ENCODE measurements at places on chromosomes 12 and 14.
A peak's percentile ranks its signal among the peaks of the same experiment; 100 is the strongest.

DNA sequence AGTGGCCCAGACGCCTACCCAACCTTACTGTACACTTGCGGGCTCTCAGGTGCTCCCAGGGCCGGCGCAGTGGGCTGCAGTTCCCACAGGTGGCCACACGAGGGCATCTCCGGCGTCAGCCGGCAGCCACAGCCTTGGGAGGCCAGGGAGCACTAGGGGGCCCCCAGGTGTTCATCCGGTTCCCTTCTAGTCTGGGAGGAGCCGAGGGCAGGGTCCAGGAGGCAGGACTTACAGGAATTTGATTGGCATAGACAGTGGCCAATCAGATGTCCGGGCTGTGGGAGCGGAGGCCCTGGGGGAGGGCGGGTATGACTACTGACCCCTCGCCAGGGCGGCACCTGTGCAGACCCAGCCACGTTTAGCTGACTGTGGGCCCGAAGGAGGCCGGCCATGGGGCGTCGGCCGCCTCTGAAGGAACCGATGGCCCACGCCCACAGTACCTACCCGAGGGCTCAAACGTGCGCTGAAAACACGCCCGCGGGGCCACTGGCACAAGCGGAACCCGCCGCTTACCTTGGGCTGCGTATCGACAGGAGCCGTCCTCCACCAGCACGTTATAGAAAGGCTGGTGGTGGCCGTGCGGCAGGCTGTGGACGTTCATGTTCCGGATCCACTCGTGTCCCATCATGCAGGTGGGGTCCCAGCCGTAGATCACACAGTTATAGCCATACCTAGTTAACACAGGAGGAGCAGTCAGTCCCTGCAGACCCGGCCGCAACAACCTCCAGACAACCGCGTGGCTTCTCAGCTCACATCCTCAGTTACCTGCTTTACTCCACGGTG, 34.8 kb downstream of the FBXO21 start:
- DNase-seq: peak; percentile 93

- DNase-seq: no peak
Measured at GRCh38 chr12:41908206-41908605, 236.5 kb downstream of the GXYLT1 start.

- DNase-seq: no peak
Measured at GRCh38 chr12:9337656-9338055, 129.5 kb upstream of the PZP start.

DNA sequence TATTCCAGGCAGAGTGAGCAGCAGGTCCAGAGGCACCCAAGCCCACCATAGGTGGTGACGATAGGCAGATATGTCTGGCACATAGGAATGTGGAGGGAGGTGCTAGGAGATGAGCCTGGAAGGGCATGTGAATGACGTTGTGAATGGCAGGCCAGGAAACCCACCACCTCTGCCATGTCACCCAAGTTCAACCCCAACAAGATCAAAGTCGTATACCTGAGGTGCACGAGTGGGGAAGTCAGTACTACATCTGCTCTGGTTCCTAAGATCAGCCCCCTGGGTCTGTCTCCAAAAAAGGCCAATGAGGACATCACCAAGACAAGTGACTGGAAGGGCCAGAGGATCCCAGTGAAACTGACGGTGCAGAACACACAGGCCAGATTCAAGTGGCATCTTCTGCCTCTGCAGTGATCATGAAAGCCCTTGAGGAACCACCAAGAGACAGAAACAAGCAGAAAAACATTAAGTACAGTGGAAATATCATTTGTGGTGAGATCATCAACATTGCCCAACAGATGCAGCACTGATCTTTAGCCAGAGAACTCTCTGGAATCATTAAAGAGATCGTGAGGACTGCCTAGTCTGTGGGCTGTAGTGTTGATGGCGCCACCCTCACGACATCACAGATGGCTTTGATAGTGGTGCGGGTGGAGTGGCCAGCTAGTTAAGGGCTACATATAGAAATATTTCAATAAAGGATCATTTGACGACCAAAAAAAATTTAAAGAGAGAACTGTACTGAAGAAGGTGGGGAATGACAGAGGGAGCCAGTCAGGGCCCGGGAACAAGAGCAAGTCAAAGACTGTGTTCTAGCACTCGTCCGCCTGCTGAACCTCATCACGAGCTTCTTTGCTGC, 99.7 kb downstream of the ZFP36L1 start:
- no peak for DNase-seq

DNA sequence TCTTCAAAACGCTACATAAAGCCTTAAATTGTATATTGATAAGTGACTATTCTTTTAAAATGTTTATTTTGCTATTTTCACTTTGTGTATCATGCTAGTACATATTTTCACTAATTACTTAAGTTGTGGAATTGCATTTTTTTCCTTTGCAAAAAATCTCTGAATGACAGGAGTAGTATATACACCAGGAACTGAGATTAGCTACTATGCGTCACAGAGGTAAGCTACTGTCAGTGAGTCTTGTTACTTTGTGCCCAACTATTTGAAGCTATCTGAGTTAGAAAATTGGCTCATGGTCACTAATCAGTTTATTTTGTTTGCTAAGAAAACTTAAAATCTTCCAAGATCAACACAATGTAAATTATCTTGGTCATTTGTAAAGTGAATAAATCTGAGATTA, 887.4 kb downstream of the TMTC2 start:
- no peak for DNase-seq

DNA sequence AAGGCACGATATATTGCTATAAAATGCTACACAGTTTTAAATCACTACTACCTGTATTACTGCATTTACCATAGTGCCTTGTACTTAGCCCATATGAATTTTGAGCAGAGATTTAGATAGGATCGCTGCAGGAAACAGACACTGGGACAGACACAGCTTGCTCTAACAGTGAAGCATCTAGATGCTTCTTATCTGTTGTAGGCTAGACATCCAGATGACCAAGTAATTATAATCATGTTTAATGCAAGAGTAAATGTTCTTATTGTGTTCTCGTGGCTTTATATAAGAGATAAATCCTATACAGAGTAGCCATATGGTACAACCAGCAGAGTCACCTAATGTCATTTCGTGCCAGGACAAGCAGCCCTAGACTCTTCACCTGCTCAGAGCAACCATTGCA, 92.8 kb downstream of the ASCL1 start:
- no peak for DNase-seq

- DNase-seq: no peak
Measured at GRCh38 chr12:79317179-79317847, 373.5 kb downstream of the PAWR start.

- DNase-seq: no peak
Measured at GRCh38 chr12:765840-766239, 13.5 kb downstream of the WNK1 start.

- DNase-seq: no peak
Measured at GRCh38 chr12:29149691-29150281, 708 bp downstream of the FAR2 start.

GRCh38 chr12:102026728-102027127, 35.1 kb downstream of the WASHC3 start:
- DNase-seq: peak; percentile 8

GRCh38 chr14:87643005-87643404, 350.0 kb downstream of the GALC start:
- no peak for DNase-seq

- DNase-seq: no peak
Measured at GRCh38 chr12:71848212-71848611, 8.7 kb downstream of the TBC1D15 start.

DNA sequence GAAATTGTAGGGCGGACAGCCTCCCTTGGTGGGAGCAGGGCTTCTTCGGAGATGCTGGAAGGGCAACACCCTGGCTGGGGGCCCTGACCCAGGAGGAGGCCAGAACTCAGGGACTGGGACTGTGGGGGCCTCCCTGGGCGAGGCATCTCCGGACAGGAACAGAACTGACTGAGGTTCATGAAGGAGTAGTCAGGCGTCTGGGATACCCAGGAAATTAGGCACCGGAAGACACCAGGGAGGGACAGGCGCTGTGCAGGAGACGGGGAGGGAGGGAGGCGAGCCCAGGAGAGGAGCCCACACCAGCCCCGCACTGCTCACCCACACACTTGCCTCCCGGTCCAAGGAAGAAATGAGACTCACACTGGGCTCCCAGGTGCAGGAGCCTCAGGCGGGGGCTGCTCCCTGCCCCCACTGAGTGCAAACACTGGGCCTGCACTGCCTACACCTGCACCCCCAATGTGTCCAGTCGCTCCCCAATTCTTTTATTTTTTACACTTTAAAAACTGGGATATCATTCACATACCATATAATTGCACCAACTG, 262.6 kb upstream of the SFSWAP start:
- no peak for DNase-seq

GRCh38 chr12:107523775-107524535, 161.6 kb upstream of the PWP1 start:
- no peak for DNase-seq

DNA sequence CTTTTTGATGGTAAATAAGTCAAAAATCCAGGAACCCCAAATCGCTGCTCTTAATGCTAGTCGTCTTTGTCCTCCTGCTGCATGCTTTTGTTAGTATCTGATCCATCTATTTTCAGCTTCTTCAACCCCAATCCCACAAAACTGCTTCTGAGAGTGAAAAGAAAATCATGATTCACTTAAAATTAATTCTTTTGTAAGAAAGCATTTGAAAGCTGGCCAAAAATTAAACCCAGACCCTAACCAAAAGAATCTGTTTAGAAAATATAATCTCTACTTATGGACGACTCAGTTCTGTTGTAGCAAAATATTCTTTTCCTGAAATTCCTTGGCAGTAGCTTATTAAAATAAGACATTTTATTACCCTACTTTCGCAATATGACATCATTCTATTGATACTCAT, 443.6 kb upstream of the SYT1 start:
- no peak for DNase-seq

DNA sequence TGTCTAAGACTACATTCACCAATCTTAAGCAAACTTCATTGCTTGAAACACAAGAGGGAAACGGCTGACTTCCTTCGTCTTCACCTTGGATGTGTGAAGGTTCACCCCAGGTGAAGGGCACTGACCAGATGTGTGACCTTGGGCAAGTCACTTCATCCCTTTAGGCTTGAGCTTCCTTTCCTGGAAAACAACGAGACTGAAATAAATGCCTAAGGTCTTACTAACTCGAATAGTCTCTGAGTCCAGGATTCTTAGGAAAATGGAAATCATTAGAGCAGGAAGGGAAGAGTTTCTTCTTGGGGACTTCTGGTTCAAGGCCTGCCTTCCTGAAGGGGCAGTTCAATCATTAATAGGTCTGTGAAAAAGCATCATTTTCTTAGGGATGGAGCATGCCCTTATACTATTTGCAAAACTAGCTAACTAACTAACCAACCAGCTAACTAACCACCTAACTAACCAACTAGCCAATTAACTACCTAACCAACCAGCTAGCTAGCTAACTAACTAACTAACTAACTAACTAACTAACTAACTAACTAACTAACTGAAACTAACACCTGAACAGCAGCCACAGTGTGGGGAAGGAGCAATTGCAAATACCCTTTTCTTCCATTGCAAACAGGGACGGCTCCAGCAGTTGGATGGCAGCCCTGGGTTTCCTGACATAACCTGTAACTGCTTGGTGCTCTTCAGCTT, 31.5 kb upstream of the EMP1 start:
- DNase-seq: no peak

DNA sequence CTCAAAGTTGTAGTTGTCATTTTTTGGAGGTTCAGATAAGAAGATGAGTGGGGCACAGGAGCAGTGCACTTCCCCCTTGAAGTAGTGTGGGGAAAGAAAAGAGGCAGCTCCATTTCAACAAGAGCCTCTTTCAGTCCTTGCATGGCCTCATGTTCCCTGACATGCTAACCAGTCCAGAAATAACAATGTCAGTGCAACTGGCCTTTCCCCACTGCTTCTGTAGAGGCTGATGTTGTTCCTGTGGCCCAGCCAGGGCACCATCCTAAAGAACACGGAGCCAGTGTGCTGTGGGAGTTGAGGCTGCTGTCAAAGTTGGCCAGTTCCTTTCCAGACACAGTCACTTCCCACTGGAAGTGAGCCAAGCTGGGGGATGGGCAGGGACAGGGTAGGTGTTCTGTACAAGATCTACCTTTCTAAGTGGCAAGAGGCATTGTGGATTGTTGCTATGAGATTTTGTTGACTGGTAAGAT, 77.7 kb upstream of the SLC38A2 start:
- DNase-seq: no peak

GRCh38 chr12:103698752-103699560, 111.9 kb downstream of the STAB2 start:
- DNase-seq: no peak

- no peak for DNase-seq
Measured at GRCh38 chr12:45886685-45887084, 103.7 kb downstream of the SCAF11 start.

GRCh38 chr12:63362166-63362565, 211.2 kb upstream of the AVPR1A start:
- DNase-seq: no peak

DNA sequence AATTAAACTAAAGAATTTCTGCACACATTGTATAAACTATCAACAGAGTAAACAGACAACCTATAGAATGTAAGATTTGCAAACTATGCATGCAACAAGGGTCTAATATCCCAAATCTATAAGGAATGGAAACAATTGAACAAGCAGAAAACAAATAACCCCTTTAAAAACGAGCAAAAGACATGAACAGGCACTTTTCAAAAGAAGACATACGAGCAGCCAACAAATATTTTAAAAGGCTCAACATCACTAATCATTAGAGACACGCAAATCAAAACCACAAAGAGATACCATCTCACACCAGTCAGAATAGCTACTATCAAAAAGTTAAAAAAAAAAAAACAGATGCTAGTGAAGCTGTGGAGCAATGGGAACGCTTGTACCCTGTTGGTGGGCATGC, 4.7 kb downstream of the TAS2R13 start:
- DNase-seq: no peak

GRCh38 chr14:24508155-24508840, at the start of gene CMA1:
Gene CMA1, minus strand, starts transcription at chr14:24508265. Its CDS starts 30 bp downstream, at chr14:24508235.
- DNase-seq: no peak

GRCh38 chr14:76331328-76332011, 44.5 kb upstream of the ESRRB start:
- DNase-seq: no peak

DNA sequence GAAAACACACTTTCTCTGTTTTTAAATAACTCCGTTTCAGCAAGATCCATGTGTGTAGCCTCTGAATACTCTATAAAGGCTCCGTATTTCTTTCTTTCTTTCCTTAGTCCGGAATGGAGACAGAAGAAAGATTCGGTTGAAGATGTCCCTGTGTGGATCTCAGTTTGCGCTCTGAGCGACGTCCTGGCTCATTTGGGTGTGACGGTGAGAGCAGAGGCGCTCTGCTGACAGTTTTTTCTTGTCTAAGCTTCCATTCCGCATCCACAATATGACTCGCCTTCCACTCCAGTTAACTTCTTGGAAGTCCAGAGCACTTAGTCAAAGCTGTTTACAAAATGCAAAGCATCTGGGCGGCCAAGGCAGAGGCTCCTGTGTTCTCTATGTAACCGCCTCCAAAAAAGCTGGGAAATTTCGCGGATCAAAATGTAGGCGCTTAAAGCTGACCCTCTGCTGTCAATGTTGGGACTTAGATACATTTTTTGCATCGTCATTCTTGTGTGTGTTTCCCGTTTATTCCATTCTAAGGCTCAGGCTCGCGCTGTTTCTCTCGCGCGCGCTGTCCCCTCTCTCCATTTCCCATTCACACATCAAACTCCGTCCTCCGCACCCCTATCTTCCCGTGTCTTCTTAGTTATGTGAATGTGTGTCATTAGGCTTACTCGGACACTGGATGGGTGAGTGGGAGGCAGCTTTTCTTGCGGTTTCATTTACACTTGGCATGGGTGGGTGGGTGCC, 880 bp upstream of the FLRT2 start:
- no peak for DNase-seq

GRCh38 chr12:111130336-111130735, 210.0 kb upstream of the MYL2 start:
- DNase-seq: no peak

GRCh38 chr12:77133566-77133965, 68.2 kb upstream of the E2F7 start:
- peak; percentile 39 for DNase-seq

GRCh38 chr12:76176940-76177339, 92.5 kb upstream of the NAP1L1 start:
- no peak for DNase-seq

Measured in OCI-LY7 (cell line).